NCI-H1092 (cell line): ENCODE measurements at places on chromosomes 1 and 21.

- DNase-seq: no peak
Measured at GRCh38 chr1:27366411-27367159, at the start of gene MAP3K6. Gene MAP3K6 (minus strand): TSS chr1:27366961. CDS start chr1:27366597, 364 bp downstream.

GRCh38 chr1:115218034-115218405, 120.0 kb downstream of the NGF start:
- no peak for DNase-seq

DNA sequence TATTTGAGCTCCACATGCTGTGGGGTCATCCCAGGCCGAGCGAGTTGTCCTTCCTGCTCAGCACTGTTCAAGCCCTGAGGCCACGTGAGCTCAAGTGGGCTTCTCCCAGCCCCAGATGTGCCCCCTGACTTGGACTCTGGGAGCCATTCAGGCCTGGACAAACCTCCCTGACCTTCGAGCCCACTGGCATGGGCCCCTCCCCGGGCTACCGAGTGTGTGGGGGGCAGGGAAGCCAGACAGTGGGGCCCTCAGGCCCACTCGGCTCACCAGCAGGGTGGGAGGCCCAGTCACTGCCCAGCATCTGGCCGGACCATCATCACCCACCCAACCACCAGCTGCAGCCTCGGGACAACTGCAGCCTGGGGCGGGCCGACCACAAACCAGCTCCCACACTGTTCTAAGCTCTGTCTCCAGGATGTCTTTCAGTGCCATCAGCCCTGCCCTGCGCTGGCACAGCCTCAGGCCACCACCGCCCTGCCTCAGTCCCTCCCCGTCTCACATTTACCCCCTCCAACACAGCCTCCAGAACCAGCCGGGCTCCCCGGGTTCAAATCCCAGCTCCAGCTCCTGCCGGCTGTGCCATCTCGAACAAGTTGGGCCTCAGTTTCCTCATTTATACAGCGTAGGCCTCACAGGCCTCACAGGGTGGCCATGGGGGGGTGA, 20.9 kb upstream of the PLEKHG5 start:
- DNase-seq: no peak

- DNase-seq: no peak
Measured at GRCh38 chr1:82034812-82035211, 234.1 kb downstream of the ADGRL2 start.

DNA sequence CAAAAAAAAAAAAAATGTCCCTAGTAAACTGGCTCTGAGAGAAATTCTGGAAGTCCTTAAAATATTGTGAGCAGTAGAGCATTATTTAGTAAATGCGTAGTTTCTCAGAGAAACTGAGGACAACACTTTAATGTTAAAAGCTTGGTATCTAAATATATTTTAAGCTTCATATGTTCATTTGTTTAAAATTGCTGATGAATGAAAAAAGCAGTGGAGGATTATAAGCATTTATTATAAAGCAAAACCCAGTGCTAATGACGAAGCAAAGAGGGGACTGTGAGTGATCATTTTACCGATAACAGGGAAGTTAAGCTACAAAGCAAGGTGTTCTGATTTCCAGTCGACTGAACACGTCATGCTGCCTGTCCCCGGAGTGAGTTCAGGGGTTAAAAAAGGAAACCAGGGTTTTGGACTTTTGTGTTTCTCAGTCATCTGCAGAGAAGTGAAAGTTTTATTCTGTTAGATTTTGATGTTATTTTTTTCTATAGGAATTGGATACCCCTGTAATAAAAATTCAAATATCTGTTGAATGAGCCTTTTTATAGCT, 64.5 kb upstream of the SCCPDH start:
- DNase-seq: no peak

DNA sequence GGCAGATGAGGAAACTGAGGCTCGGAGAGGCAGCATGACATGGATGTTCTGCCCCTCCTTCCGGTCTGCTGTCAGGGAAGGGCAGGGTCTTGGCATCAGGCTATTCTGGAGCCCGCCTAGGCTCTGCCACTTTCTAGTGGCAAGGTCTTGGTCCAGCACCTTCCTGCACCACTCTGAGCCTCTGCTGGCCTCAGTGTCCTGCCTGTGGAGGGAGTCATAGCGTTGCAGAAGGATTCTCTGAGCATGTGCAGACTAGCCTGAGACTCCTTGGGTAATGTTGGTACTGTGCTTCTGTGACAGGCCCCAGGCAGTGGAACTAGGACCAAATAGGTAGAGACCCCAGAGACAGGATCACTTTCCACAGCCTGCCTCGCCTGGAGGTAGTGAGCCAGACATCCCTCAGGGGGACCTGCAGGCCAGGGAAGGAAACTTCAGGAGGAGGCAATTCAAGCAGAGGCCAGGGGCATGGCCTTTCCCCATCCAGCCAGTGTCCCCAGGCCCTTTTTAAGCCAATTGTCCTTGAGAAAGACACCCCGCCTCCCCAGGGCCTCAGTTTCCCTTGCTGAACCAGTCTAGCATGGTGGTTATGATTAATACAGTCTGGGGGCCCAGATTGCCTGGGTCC, 10.6 kb downstream of the EDN2 start:
- no peak for DNase-seq

- DNase-seq: peak; percentile 64
Measured at GRCh38 chr1:26799479-26800142, 11.9 kb downstream of the PIGV start.

DNA sequence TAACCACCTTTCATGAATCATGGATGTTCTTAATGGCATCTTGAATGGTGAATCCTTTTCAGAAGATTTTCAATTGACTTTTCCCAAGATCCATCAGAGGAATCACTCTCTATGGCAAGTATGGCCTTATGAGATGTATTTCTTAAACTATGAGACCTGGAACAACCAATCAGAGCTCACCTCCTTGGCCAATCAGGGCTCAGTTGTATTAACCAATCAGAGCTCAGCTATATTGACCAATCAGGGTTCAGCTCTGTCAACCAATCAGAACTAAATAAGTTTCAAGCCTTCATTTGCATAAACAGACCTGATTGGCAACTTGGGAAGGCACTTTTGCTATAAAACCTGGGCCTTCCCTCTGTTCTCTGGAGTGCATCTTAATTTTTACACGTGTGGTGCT, 13.6 kb upstream of the FAM3B start:
- DNase-seq: no peak

- DNase-seq: no peak
Measured at GRCh38 chr1:62917314-62917713, 133.4 kb downstream of the ATG4C start.

- peak; percentile 25 for DNase-seq
Measured at GRCh38 chr1:110765640-110766335, 91.0 kb upstream of the KCNA3 start.

- no peak for DNase-seq
Measured at GRCh38 chr1:43074244-43074643, 97.8 kb downstream of the EBNA1BP2 start.

GRCh38 chr1:228922722-228923376, 187.6 kb downstream of the RHOU start:
- no peak for DNase-seq

DNA sequence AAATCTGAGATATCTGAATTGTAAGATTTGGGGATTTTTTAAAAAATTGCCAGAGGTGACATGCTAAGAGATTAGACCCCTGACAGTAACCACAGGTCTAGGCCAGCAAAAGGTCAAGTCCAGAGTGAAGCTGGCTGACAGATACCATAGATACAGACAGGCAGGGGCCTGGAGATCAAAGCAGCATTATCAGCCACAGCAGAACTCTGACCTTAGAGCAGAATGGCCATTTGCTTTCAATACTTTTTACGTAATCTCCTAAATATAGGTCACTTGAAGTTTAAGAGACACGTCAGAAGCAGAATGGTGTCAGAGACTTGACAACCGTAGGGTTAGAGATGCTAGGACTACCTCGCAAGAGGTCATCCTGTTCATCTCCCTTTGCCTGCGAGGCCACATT, 40.8 kb upstream of the RXRG start:
- no peak for DNase-seq

DNA sequence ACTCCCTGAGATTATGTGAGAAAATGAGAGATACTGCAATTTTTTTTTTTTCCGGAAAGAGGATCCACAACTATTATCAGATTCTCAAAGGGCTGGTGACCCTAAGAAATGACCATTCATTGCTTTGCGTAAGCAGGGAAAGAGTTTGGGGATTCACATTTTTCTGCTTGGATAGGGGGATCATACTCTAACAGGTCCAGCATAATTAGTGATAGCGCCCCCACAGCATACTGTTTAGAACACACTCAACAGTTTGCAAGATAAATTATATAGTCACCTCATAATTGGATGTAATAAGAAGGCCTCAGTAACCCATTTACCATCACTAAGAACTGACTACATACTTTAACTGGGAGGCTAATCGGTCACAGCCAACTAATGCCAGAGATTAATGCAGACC, 1.9 kb downstream of the CCT3 start:
- DNase-seq: no peak

- peak; percentile 67 for DNase-seq
Measured at GRCh38 chr1:179369751-179370341, 4.1 kb downstream of the AXDND1 start.

DNA sequence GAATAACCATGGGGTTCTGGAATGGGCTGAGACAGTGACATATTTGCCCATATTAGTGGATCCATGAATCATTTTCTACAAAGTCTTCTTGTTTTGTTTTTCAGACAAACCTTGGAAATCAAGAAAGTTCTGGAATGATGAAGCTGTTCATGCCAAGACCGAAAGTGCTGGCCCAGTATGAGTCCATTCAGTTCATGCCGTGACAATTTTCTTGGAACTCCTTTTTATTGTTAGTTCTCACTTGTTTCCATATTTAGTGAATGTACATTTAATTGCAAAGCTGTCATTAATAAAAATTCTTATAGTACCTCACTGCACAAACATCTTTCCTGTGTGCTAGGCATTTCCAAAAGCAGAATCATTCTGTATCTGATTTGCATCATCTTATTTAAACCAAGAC, 100.6 kb upstream of the KCNJ15 start:
- no peak for DNase-seq

DNA sequence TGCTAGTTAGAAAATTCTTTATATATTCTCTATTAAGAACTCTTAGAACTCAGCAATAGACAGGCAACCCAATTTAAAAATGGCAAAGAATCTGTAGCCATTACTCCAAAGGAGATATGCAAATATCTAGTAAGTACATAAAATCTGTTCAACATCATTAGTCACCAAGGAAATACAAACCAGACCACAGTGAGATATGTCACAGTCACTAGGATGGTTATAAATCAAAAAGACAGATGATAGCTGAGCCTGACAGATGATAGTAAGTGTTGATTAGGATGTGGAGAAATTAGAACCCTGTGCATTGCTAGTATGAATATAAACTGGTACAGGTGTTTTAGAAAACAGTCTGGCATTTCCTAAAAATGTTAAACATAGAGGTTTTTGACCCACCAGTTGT, 26.6 kb downstream of the SRSF11 start:
- no peak for DNase-seq

DNA sequence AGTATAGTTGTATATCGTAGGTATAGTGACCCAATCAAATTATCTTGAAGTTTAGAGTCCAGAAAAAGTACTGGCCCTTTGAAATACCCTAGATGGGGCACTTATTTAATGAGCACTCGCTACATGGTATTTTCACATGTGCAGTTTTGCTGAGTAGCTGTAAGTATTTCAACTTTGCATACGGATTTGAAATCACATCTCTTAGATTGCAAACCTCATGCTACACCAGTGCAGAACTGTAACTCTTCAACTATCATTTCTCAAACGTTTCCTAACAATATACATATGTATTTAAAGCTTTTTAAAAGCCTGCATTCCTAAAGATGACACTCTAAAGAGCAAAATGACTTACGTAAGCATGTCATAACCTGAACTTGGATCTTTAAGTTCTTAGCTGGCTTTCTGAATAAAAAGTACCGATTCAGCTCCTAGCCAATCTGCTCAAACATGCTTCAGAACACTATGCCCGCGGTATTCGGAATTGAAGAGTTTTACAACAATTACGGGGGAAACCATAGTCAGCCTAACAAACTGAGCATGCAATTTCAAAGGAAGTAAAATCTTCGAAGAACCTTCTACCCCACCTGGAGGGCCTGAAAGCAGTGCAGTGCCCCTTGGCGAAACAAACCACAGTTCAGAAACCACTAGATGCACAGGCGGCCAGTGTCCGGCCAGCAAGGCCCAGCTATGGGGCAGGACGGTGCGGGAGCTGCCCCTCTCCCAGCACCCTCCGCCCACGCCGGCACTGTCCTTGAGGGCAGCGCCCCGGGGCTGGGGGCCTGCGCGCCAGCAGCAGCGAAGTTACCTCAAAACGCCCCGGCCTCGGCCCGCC, 863 bp downstream of the FH start:
- no peak for DNase-seq

DNA sequence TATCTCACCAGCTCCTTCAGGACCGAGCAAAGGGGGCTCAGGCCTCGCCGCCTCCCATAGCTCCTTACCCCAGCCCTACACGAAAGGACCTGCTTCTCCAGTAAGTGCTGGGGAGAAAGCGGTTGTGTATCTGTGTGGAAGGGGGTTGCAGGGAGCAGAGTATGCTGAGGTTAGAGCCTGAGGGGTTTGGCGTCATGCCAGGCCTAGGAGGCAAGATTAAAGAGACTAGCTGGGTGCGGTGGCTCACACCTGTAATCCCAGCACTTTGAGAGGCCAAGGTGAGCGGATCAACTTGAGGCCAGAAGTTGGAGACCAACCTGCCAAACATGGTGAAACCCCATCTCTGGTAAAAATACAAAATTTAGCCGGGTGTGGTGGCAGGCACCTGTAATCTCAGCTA, 14.1 kb upstream of the RASSF5 start:
- DNase-seq: no peak

GRCh38 chr21:46486481-46487126, 27.9 kb downstream of the DIP2A start:
- DNase-seq: no peak

- DNase-seq: no peak
Measured at GRCh38 chr21:37224861-37225839, 42.0 kb downstream of the VPS26C start.

- no peak for DNase-seq
Measured at GRCh38 chr1:55127827-55128343, 87.3 kb downstream of the USP24 start.

DNA sequence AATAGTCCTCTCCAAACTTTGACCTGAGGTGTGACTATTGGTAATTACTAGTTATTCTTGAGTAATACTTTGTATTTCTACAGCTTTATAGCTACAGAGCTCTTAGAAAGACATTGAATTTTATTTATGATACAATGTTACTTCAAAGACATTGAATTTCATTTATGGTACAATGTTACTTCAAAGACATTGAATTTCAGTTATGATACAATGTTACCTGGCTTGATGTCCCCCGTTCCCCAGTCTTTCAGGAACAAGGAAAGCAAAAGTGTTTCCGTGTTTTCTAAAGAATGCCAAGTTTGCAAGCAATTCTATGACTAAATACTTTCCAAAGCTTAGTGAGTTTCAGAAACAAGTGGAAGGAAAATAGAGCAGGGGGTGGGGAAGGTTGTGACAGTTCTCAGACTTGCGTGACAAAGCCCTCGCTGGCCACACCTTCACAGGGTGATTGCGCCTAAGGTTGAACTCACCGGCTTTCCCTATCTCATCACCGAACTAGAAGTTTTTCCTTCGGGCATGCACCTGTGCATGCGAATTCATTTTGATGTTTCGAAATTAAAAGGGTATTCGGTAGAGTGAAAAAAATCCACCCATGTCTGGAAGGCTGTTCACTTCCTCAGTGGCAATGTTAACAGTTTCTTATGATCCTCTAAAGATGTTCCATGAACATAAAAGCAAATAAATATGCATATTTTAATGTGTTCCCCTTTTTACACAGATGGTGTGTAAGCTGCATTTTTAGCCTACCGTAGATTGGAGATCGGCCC, 909 bp upstream of the PAXBP1 start:
- no peak for DNase-seq

GRCh38 chr21:34775793-34776192, 107.0 kb downstream of the CLIC6 start:
- DNase-seq: no peak

- DNase-seq: no peak
Measured at GRCh38 chr1:174074757-174075156, 52.6 kb upstream of the RC3H1 start.
